H7 (cell line): ENCODE measurements at places on chromosomes 7 and 10. TPM values are rescaled to one million over a fixed set of nuclear protein-coding genes. Genes with fewer than 3 reads are reported as not detected.
A peak's percentile ranks its signal among the peaks of the same experiment; 100 is the strongest.

Gene DNAH11
- total RNA-seq = 1.6 and 1.8 TPM in 2 replicates

Gene TMEM225B
- 0.48 and 0.52 TPM in 2 replicates for total RNA-seq

Gene CALU
- total RNA-seq = 147 and 169 TPM in 2 replicates

Gene MARVELD1
- 18.7 and 21.2 TPM in 2 replicates for total RNA-seq

Gene UTF1
- 8.8 and 13.4 TPM in 2 replicates for total RNA-seq

GRCh38 chr7:3989723-3990122, 688.7 kb downstream of the SDK1 start:
- no peak for DNase-seq

DNA sequence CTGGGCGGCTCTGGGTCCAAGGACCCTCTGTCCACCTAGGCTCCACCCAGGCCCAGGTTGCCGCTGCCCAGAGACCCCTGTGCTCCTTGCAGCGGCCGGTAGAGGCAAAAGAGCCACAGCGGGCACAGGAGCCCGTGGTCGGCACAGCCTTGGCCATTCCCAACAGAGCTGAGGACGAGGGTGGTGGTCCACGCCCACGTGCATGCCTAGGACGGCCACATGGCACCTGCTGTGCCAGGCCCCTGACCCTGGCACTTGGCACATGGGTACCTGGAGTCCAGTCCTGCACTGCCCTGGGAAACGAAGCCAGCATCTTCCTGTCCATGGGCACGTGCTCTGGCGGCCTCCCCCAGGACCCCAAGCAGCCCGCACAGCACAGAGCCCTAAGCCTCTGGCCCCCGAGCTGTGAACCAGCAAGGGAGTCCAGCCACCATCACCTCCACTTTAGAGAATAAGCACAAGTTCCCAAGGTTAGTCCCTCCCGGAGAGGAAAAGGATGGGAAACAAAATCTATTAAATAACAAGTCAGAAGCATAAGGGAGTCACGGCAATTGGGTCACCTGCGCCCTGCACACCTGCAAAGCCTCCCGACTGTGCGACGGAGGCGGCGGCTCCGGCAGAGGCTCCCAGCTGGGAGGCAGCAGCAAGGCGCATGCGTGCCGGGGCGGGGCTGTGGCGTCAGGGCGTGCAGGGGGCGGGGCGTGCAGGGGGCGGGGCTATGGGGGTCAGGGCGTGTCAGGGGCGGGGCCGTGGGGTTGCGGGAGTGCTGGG, 59.1 kb downstream of the STK32C start:
- DNase-seq = peak; percentile 99

GRCh38 chr10:90293616-90294015, 564.2 kb downstream of the HTR7 start:
- no peak for DNase-seq

GRCh38 chr10:69049566-69049961, 38.3 kb upstream of the SRGN start:
- DNase-seq = no peak

- peak; percentile 63 for DNase-seq
Measured at GRCh38 chr7:66099551-66100407, 14.9 kb upstream of the CRCP start.

GRCh38 chr7:1124164-1124563, 35.8 kb downstream of the ZFAND2A start:
- no peak for DNase-seq

GRCh38 chr7:71694665-71695064, 562.7 kb downstream of the GALNT17 start:
- no peak for DNase-seq

DNA sequence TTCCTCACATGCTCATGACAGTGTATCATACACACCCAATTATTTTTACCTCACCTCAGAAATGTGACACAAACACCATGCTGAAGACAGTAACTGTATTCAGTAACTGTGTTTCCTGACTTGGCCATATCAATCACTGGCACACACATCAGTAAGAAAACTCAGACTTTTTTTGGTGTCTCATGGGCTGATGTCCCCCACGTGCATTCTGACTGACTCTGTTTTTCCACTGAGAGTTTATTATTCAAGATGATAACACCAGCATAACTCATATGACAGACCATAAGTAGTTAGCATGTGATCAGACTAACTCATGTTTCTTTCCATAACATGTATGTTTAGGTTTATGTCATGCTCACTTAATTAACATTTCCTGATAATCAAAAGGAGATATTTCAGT, 124.8 kb downstream of the CD36 start:
- DNase-seq = no peak

GRCh38 chr10:31064348-31064747, 32.7 kb upstream of the ZNF438 start:
- DNase-seq = no peak

- no peak for DNase-seq
Measured at GRCh38 chr10:89685936-89686335, 15.5 kb upstream of the KIF20B start.

DNA sequence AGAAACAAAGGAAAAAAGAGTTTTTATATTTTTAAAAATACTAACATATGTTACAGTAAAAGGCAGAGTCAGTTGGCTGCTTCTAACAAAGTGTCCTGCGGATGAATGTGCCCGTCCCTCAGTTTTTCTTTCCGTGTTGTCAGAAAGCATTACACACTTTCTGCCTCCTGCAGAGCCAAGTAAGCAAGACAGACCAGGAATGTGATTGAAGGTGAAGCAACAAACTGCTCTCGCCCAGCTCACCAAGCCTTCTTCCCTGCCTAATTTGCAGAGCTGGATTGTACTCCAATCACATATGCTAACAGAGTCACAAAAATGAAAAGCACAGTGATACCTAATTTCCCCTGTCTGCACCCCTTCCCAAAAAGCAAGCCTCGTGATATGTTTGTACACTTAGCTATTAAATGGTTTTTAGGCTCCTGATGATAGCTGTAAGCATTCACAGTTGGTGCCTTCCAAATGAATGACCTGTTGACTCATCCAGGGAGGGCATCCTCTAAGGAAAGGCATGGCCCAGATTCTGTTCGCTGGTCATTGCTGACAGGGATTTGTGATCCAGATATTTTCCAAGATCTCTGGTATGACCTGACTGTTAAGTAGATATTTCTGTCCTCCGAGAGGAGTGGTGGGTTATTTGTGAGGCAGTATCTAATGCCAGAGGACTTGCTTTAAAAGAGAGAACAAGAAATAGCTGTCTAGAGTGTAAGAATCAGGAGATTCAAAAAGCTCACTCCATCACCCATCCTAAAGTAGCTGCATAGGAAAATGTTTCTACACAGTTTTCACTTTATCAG, 187.3 kb upstream of the PLXDC2 start:
- DNase-seq = peak; percentile 0

GRCh38 chr10:43071865-43072650, 4.8 kb upstream of the RET start:
- no peak for DNase-seq

- no peak for DNase-seq
Measured at GRCh38 chr7:43482679-43483252, 100.1 kb upstream of the STK17A start.

GRCh38 chr10:66838656-66839055, 87.2 kb upstream of the LRRTM3 start:
- DNase-seq = no peak

DNA sequence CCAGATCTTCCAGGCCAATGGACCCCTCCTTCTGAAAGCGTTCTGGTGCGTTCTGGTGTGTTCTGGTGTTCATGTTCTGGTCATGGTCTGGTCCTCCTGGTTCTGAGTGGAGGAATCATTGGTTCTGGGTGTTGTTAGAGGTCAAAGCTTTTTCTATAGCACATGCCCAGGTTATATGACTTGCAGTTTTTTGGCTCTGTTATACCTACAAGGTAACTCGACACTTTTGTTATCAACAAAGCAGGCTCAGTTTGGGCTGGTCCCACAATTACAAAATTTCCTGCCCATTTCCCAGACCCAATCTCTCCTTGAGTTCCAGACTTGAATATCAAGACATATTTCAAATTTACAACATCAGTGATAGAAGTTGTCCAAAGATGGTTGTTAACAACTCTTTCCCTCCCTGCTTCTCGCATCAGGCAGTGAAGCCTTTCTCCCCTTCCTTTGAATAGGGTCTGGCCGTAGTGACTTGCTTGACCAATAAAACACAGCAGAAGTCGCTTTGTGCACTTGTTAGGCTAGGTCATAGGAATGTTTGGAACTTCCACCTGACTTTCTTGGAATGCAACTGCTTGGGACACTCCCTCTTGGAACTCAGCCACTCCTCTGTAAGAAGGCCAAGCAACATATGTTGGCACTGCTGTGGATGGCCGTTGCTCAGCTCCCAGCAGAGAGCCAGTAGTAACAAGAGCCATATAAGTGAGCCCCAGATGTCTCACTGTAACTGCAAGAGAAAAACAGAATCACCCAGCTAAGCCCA, 83.1 kb upstream of the STEAP1B start:
- DNase-seq = peak; percentile 6

DNA sequence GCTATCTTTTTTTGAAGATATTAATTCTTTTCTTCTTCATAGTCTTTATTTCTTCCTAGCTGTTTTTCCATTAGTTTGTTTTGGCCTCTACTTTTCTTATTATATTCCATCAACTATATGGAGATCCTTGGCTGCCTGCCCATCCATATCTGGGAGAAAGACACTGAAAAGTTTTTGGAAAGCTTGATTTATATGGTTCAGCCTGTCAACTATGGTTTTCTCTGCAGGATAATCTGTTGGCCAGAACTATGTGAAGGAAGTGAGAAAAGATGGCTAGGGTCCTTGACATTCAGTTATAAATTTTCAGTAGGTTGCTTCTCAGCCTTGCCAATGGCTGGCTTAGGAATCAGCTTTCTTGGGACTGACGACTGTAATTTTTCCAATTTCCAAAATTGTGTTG, 10.0 kb upstream of the CDK14 start:
- DNase-seq = no peak

- no peak for DNase-seq
Measured at GRCh38 chr10:103931603-103932002, 13.6 kb upstream of the STN1 start.

DNA sequence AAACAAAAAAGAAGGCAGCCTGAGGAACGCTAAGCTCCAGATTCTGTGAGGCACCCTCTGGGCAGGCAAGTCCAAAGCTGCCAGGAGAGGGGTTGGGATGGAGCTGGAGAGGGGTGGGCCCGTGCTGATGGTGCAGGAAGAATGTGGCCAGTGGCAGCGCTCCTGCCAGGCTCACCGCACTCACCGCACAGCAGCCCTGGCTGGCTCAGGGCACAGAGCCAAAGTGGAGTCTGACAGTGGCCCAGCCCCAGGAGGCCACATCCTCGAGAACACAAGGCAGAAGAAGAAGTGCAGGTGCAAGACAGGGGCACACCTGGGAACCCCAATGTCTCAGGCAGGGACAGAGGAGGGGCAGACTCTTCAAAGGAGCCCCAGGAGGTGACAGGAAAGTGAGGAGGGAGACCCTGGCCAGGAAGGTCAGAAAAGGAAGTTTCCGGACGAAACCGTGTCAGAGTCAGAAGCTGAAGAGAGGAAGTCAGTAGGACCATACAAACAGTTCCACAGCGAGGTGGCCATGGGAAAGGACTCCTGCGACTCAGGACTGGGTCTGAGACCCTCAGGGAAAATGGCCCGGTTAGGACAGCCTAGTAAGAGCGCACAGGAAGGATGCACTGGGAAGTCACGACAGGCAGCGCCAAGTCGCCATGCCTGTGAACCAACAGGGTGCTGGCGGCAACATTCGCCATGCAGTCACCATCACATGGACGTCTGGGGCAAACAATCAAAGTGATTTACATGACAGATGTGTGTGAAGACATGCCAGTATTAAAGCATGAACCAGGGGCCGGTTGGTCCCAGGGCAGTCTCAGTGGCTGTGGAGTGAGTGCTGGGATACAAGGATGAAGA, 54.4 kb downstream of the COBL start:
- no peak for DNase-seq

DNA sequence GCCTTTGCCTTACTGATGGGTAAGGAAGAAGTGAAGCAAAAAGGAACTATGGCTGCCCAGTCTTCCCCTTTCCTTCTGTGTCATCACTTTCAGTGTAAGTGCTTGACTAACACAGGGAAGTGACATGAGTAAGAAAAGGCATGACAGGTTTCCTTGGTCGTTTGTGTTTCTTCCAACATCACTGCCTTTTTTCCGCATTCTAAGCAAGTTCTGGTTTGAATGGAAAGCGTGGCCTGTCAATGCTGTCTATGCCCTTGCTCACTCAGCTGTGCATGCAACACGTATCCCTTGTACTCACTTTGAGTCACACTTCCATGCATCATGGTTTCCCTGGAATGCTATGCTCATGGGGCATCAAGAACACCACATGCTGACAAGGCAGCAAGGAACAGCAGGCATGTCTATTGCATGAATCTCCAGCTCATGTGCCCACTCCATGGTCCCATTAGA, 111.8 kb downstream of the OAT start:
- DNase-seq = no peak

DNA sequence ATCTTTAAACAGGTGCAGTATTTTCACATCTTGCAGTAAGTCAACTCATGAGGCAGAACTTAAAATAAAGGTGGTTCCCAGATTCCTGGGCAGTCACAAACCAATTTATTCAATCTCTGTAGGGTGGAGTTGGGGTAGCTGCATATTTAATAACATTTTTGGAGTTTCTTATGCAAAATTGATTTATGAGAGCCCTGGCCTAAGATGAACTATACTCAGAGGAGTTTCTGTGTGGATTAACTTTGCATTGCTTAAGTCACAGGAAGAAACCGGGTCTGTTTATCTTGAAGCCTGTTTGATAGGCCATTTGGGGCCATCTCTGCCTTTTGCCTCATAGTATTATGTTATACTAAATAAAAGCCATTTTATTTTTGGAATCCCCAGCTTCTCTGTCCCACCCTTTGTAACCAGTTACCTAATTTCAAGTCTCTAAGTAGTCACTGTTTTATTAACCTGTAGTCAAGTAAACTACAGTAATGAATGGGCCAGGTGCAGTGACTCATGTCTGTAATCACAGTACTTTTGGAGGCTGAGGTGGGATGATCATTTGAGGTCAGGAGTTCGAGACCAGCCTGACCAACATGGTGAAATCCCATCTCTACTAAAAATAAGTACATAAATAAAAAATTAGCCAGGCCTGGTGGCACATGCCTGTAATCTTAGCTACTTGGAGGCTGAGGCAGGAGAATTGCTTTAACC, 104.4 kb upstream of the FAM3C start:
- DNase-seq = no peak

DNA sequence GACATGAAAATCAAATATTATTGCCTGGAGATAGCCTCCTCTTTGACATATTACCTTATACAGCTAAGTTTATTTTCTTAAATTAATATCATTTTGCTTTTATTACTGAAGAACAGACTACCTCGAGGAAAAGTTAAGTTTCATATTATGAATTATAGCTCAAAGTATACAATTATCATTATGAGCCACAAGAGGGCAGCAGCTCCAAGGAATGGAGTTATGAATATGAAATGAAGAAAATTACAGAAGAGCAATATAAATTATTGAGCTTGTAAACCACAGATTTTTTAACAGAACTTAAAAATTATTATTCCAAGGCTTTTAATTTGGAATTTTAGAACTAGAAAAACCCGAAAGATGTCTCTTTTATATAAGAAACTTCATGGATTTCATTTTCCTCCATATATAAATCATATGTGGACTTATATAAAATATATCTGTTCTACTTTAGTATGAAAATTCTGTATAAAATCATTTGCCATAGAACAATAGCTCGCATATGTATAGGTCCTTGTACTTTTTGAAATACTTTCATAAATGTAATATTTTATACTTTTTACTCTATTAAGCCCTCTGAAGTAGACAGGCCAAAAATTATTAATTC, 40.1 kb downstream of the IQUB start:
- DNase-seq = peak; percentile 10
